ENCODE measurements at places on chromosomes 2 and 18. TPM values are rescaled to one million over a fixed set of nuclear protein-coding genes. Genes with fewer than 3 reads are reported as not detected.

The BOLL gene
- not detected for total RNA-seq

The WNT6 gene
- total RNA-seq = not detected

The MLPH gene
- 17.0 TPM for total RNA-seq

The WDR12 gene
- total RNA-seq = 183 TPM

GRCh38 chr2:19099181-19099580 lies 259.2 kb downstream of the OSR1 start:
- no peak overlapping the region for H3K27ac ChIP-seq
- H3K36me3 ChIP-seq = no peaks in the 10 kb centered on the region
- H3K4me3 ChIP-seq = no peak overlapping the region

DNA sequence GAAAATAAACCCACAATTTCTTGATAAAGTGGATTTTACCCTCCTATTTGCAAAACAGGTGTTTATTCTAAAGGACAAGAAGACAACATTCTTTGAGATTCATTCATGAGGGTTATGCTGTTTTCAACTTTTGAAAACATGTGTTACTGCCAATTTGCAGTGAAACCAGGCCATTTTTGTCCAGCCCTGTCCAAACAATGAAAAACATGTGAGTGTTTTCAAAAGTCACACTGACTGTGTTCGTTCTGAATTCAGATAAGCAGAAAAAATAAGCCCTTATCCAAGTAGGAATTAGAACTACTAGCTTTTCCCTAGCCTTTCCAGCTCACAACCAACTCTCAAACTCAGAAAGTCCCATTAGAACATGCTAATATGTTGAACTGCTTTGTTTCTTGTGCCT lies 148.1 kb upstream of the PID1 start:
- H3K4me1 ChIP-seq = peaks cover 2% of the 10 kb centered on the region
- no peaks in the 10 kb centered on the region for H3K36me3 ChIP-seq
- no peak overlapping the region for H3K27ac ChIP-seq
- H3K27me3 ChIP-seq = no peaks in the 10 kb centered on the region
- DNase-seq = no peak

Measured in H1 (cell line).